NCI-H1930 (cell line): ENCODE measurements at places on chromosomes 1 and 21.

DNA sequence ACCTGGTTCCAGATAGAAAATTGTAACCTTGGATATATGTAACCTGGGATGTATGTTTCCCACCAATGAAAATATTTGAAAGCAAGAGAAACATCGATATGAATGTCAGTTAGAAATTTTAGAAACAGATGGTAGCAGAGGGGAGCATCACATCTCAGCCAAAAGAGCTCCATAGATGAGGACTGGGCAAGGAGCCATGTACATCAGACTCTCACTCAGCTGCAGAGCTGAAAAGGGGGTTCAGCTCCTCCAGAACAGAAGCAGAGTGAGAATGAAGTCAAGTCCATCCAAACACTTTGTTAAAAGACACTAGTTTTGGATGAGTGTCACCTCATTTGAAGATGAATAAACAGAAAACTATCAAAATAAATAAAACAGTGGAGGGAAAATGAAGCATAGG is 202.4 kb downstream of the HMCN1 start:
- no peak for DNase-seq

- no peak for DNase-seq
Measured at GRCh38 chr1:2451741-2452140, 24.3 kb upstream of the PLCH2 start.

DNA sequence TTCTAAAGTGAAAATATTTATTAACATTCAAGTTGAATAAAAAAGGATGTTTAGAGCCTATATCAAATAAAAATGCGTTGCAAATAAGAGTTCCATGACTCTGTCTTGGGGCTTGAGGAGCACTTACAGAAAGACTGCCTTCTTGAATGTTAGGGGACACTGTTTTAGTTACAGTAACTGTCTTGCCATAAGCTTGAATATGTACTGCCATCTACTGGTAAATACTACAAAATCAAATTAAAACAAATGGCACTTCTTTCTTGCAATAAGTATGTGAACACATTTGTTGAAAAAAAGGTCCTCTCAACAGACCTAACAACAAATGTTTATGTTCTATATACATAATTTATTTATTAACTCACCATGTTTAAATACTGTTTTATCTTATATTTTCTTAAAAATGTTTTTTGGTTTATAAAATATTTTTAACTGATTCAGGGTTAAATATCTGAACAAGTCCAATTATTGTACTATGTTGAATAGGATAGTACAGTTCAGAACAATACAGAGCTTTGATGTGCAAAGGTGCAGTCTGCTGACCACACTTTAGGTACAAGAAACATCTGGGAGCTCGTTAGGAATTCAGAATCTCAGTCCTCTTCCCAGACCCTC is 199.5 kb downstream of the LRRIQ3 start:
- peak; percentile 26 for DNase-seq

GRCh38 chr1:94045465-94046056 is 75.4 kb downstream of the ABCA4 start:
- peak; percentile 42 for DNase-seq

GRCh38 chr1:80566123-80566522 is 1234.6 kb upstream of the ADGRL2 start:
- DNase-seq = no peak

DNA sequence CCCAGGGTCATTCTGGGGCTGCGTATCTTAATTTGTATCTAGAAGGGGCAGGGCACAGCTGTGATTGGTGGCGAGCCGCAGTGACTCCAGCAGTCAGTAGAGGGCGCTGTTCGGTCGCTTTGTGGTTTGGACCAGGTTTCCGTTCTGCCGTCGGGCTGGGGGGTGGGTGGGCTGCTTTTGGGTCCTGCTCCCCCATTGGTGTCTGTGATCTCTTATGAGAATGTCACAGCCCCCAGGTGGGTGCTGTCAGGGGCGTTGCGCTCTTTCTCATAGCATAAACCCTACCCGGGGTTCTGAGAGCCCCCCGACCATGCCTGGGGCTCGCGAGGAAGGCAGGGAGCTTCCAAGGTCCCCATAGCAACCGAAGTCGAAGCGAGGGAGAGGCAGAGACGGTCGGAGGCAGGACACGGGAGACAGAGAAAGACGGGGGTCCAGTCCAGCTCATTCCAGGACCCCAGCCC is 5.4 kb downstream of the TFF3 start:
- peak; percentile 72 for DNase-seq

DNA sequence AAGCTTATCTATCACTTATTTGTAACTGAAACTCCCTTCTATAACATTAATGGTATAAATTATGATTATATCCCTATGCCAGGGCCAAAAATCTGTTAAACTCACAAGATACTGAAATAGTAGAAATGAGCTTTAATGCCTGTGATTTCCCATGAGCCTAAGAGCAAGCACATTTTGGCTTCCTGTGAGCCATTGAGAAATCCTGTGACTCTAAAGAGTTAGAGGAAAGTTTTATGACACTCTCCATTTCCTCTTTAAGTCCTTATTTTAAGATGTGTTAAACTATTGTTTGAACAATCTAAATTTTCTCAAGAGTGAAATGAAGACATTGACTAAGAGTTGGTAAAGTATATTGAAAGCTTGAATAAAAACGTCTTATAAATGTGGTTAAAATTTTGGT is 45.6 kb downstream of the SUCO start:
- no peak for DNase-seq

- no peak for DNase-seq
Measured at GRCh38 chr1:88035578-88035977, 648.5 kb upstream of the PKN2 start.

DNA sequence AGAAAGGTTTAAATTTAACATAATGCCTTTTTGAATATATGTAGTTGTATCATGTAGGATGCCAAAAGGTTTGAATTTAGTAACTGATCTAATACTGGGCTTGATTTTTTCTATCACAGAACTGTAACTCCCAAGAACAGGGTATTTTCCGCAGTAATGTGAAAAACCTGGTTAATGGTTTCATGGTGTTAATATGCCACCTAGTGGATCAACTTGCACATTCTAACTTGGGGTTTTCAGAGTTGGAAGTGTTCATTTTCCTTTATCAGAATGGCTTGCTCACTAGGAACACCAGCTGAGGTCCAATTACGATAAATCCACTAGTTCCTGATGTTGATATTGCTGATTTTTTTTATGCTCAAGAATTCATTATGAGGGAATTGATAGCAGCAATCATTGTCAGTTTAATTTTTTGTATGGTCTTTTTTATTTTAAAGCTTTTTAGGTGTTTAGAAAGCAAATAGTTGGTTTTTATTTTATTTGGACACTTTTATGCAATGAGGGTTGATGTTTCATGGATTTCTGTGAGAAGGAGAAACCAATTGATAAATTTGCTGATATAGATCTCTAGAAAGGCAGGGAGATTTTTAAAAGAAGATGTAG is 157.2 kb downstream of the PLA2G4A start:
- DNase-seq = peak; percentile 57

DNA sequence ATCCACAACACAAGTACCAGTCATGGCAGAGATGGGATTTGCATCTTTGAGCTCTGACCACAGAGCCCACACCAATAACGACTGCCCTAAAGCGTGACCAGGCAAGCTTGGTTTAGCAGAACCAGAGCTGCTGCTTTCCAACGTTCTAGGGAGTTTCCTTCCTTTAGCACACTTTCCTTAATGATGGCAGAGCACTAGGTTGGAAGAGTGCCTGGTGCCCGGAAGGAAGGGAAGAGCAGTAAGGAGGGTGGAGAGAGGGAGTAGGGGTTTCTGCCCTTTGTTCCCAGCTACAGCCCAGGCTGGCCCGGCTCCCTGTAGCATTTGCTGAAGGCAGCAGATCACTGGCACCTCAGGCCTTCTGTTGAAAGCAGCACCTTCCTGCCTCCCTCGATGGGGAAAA is 6.1 kb upstream of the EVA1C start:
- no peak for DNase-seq

DNA sequence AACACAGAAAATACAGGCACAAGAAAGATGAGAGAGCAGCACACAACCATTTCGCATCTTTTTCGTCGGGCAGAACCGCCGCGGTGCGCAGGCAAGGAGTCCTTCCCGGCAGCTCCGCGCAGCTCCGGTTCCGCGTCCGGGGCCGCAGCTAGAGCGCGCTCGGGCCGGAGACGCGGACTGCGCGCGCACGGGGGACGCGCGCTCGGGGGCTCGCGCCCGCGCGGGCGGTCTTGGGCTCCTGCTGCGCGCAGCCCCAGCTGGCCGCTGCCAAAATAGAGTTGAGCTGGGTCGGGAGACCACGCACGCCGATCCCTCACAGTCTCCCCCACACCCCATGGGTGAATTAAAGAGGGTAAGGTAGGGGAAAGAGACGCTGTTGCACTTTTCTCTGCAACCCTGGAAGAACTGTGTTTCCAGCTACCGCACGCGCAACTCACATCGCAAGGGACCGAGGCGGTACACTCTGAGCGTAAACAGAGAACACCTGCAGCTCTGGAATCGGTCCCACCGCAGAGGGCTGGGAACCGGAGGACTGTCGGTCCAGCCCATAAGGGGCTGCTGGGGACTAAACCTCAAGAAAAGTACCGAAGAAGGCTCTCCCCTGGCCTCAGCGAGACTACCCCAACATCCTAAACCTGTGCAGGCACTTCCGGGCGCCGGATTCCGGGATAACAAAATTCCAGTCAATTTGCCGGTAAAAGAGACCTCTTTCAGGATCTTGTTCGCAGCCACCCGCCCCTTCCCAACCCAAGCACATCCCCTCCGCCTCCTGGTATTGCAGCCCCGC is 1.7 kb downstream of the NR5A2 start:
- peak; percentile 48 for DNase-seq

DNA sequence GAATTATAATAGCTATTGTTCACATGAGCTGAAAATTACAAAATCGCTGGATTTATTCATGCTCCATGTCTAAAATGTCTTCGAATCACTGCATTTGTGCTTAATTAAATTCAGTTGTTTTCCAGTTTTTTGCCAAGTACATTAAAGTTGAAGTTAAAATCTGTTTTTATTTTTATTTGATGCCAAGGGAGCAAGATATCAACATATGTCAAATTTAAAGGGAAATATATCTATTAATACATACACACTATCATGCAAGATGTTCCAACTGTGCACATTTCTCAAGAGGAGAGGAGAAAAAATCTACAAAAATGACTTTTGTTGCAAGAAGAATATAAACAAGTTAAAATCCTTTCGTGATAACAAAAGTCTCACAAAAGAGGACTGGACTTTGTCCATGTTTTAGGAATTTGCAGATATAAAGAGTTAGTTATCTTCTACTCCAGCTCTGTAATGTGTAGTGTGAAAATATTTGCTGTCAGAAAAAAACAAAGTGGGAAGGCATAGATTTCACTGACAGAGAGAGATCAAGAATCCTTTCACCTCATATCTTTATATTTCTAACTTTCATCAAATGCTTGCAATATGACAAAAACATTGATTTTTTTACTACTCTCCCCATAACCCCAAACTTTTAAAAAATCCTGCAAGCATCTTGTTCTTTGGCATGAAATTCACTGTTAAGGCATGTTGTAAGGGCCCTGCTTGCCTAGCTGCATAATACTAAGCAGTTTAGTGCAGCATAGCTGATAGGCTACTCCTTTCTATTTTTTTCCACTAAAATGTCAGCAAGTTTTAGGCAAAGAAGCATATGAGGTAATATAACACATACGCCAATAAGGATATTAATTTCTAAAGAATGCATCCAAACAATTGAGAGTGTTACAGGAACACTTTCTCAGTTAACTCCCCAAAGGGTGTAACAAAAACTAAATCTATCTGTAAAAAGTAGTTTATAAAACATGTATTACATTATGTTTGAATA is 340.2 kb upstream of the ADAMTS5 start:
- DNase-seq = no peak

DNA sequence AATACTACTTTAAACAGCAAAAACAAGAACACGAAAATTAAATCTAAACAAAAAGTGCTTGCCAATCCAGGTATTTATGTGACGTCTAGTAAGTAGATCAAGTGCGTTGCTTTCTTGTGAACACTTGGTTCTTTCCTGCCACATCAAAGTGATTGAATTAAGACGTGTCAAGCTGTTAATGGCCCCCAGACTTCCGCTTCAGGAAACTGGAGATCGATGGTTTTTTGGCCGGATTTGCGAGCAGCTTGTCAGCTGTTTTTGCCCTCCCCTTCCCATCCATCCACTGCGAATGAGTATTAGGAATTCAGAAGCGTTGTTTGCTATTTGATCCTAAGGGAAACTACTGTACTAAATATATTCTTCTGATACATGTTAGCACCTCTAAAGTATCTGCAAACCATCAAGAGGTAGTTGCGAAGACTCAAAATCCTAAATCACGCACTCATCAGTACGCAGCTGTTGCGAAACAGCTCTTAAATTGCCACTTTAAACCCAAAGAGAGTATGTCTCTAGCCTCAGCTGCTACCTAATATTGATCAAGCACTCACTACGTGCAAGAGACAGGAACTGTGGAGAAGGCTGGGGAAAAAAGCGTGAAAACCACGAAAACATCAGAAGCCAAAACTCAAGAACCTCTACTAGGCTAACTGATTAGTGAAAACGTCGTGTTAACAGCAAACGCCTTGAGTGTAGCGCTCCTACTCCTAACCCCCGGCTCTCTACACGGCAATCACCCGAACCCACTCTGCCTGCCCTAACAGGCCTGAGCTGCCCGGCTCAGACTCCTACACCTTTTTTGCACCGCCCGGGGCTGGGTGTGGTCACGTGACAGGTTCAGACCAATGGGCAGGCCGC is 473 bp upstream of the BRDT start:
- no peak for DNase-seq

DNA sequence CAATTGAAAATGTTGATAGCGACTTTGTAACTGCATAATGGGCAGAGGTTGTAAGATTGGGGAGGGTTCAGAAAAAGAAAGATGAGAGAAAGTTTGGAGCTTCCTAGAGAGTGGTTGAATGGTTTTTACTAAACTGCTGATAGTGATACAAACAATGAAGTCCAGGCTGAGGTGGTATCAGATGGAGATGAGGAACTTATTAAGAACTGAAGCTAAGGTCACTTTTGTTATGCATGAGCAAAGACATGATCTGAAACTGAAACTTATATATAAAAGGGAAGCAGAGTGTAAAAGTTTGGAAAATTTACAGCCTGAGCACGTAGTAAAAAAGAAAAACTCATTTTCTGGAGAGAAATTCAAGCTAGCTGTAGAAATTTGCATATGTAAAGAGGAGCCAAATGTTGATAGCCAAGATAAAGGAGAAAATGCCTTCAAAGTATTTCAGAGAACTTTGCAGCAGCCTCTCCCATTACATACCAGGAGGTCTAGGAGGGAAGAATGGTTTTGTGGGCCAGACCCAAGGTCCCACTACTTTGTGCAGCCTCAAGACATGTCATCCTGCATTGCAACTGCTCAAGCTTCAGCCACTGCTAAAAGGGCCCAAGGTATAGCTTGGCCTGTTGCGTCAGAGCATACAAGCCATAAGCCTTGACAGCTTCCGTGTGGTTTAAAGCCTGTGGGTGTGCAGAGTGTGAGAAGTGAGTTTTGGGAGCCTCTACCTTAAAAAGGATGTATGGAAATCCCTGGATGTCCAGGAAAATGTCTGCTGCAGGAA is 843.9 kb downstream of the AMY1C start:
- no peak for DNase-seq

DNA sequence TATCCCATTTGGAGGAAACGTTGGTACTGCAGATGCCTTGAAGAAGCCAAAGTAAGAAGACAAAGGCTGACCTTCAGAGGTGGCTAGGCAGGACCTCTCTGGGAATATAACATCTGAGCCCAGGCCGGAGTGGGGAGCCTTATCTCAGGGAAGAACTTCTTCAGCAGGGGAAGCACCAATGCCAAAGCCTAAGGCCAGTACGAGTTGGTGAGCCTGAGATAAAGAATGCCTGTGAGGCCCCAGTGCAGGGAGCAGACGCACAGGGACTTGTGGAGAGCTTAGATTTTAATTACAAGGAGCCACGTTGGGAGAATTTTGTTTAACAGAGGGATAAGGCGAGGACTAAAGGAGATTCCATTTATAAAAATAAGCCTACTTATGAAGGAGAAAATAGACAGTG is 468.8 kb upstream of the RUNX1 start:
- DNase-seq = no peak

GRCh38 chr1:189851806-189852367 is 625.8 kb downstream of the BRINP3 start:
- no peak for DNase-seq
